ENCODE measurements at places on chromosomes 16 and 17. TPM values are rescaled to one million over a fixed set of nuclear protein-coding genes. Genes with fewer than 3 reads are reported as not detected.

GRCh38 chr17:50660887-50661345 lies 26.2 kb downstream of the ABCC3 start:
- no peak for DNase-seq

DNA sequence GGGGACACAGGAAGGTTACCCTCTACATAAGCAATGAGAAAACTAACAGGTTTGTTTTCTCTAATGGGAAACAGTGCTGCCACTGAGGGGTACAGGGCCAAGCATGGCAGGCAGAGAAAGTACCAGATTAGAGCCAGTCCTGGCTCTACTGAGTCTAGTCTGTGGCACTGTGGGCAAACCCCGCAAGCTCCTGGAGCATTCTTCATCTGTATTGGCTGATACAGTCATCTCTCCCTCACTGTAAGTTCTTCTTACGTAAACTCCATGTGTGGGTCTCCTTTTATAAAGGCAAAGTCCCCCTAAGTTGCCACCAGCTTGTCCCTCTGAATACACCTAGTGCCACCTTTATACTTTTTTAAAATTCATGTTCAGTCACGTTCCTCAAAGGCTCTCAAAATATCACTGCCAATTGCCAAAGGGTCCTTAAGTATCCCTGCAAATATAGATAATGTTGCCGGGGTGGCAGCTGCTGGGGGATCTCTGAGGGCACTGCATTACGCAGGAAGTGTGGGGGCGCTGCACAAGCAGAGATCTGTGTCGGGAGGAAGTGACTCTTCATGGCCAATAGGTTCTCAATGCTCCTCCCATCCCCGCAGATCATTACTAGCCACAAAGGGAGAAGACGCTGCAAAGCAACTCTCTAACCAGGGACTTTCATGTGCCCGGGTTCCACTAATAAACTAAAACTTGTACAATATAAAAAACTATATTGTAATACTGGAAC lies 18.8 kb downstream of the XPO6 start:
- DNase-seq = peak; percentile 25

GRCh38 chr17:49551221-49552069 lies 24.2 kb upstream of the NXPH3 start:
- DNase-seq = no peak

DNA sequence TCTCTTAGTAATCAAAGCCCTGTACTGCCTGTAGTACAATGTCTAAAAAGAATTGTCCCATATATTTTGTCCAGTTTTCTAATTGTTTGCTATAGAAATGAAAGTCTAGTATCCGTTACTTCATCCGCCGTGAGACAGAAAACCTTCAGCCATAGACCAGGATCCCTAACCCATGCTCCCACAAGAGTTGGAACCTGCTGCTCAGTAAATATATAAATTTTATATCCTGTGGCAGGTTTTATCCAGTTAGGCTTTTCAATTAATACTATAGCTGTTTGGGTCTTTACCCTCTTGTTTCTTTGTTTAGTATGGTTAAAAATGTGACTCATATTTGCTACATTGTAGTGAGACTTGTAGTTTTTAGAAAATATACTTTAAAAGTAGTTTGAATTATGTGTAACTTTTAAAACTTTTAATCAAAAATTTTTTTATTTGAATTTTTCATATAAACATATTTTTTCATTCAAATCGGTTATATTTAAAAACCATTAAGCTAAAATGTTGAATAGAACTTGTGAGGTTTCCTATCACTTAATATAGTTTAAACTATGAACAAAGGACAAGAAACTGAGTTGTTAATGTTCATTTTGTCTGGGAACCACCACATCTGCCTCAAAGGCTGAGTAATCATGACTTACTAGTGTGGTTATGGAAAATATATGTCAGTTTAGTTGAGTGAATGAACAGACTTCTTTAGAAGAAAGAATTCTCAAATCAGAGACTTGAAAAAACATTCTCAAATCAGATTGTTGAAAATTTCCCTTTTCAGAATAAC lies 54.8 kb downstream of the VMP1 start:
- DNase-seq = peak; percentile 87

DNA sequence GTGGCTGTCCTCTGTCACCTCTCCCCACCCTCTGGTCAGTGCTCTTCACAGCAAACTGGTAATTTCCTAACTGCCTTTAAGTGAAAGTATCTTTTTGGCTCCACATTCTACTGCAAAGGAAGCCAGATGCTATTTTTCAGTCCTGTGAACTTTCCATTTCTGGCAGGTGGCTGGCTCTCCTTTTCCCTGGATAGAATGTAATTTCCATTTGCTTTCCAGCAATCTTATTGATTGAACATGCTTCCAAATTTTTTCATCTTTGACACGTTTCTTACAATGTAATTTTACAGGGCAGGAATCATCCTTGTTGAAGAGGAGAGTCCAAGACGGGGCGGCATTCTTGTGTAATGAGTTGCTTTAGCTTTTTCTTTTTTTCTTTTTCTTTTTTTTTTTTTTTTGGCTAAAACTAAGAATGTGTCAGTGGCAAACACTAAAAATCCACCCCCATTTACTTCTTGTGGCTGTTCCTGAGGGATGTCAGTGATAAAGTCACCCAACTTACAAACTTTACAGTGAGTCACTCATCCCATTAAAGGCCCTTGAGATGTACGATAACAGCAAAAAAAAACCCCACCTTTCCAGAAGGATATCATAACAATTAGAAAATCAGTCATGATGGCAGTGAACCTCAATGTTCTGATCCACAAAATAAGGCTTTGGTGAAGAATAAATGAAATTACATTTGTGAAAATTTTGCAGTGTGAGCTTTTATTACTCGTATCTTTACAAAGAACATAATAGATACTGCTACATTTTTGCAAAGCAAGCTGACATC lies 29.4 kb upstream of the PRKCA start:
- DNase-seq = peak; percentile 73

- peak; percentile 17 for DNase-seq
These were observed 18.5 kb downstream of the ENPP7 start for GRCh38 chr17:79749156-79749815.

Gene RAP1GAP2
- 15.0 TPM for total RNA-seq

Gene AIPL1
- under 0.01 TPM for total RNA-seq

Gene CACNG3
- total RNA-seq = not detected

Gene CFAP97D1
- not detected for total RNA-seq

Gene ZNF594
- total RNA-seq = 3.2 TPM

All from bronchial epithelial cell (primary cell).